ENCODE measurements at places on chromosomes 3 and 15. TPM values are rescaled to one million over a fixed set of nuclear protein-coding genes. Genes with fewer than 3 reads are reported as not detected.
A peak's percentile ranks its signal among the peaks of the same experiment; 100 is the strongest.

Gene OSTN
- total RNA-seq = not detected

Gene TMC3
- not detected for total RNA-seq

Gene LRRC31
- not detected for total RNA-seq

- no peak for DNase-seq
Measured at GRCh38 chr3:81658322-81658997, 103.0 kb downstream of the GBE1 start.

- DNase-seq = peak; percentile 47
Measured at GRCh38 chr3:51945926-51946705, 4.0 kb downstream of the PARP3 start.
